ENCODE measurements at places on chromosomes 5 and 9.
A peak's percentile ranks its signal among the peaks of the same experiment; 100 is the strongest.

DNA sequence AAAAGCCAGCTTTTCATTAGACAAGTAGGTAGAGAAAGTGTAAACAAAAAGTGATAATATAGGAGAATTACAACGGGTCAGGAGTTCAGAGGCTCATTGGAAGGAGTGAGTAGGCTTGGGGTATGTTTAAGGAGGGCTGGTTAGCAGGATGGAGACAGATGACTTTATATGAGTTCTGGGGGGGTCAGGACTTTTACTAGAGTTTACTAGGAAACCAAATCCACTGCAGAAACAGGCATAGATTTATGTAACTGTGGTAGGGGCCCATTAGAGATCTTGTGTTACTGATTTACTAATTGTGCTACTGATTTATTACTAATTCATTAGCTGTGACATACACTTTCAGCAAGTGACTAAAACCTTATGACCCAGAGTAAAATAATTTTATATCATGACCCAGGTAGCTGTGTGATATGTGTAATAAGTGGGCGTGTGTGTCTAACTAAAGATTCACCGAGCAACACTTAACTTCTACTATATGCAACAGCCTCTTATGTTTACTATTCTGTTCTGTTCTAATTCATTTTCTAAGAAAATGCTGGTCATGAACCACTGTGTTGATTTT lies 73.5 kb downstream of the IQGAP2 start:
- DNase-seq = no peak

DNA sequence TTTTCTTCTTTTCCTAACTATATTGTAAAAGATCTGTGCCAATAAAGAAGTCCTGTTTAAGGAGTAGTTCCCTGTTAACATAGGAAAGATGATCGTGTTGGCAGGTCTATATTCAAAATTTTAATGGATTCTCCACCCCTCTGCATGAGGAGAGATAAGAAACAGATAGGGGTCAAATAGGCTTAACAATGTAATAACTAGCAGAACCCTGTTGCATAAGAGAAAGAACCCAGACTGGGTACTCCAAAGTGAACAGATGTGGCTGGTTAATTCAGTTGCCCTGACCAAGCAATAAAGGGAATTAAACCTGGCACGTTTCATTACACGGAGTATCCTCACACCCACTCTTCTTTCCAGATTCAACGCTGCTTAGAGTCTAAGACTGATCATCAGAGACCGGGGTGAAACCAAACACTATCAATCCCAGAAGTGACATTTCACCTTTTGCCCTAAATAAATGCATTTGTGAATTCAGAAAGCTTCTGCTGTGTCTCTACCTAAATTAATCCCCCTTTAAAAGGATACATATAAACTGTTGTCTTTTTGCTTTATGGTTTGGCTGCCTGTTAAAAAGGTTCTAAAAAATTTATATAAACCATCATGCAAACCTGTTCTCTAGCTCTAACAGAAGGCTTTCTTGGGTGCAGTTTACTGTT lies 1276.9 kb upstream of the WWC1 start:
- no peak for DNase-seq

- no peak for DNase-seq
Measured at GRCh38 chr5:83368835-83369234, 102.7 kb upstream of the VCAN start.

DNA sequence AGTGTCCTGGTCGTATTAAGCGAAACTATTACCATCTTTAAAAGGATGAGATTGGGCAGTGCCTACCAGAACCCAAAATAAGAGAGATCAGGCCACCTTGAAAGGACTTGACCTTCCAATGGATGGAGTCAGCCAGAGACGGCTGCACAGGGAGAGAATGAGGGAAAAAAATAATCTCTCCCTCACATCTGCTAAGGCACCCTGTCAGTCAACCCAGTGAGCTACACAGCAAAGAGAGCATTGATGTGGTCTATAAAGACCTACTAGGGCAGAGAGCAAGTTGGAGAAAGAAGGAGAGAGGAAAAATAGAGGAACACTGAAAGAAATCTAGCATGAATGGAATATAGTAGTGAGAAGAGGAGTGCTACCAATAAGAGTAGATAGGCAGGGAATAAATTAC lies 68.0 kb upstream of the FTMT start:
- no peak for DNase-seq

DNA sequence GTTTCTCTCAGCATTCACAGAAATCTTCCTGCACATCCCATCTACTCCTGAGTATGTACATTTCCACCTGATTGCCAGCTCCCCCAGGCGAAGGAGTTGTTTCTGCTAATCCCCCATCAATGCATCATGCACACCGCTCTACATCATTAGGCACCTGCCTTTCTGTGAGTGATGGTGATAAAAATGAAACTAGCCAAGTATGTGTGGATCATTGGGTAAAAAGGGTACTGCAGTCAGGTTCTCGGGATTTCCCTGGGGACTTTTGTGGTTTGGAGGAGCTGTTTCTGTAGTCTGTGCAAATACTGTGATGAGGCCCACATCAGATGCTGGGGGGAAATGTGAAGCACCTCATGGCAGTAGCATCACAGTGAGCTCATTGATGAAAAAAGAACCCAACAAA lies 30.4 kb downstream of the CAMK4 start:
- DNase-seq = no peak

GRCh38 chr9:74960561-74960960 lies 7.8 kb upstream of the C9orf40 start:
- no peak for DNase-seq

DNA sequence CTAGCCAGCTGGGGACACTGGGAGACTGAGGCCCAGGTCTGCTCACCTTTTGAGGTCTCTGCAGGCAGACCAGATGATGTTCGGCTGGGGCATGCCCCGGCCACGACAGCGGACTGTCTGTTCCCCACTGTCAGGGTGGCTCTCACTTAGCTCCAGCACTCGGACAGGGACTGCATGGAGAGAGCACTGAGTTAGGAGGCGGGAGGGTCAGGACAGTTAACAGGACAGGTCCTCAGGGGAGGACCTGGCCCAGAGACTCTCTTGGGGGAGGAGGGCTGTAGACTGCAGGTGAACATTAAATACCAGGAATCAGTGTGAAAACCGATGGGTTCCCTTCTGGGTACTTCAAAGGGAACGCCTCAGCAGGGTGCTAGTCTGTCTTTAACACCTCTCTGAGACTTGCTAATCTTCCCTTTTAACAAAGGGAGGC lies 25.1 kb downstream of the PDGFRB start:
- DNase-seq = no peak

DNA sequence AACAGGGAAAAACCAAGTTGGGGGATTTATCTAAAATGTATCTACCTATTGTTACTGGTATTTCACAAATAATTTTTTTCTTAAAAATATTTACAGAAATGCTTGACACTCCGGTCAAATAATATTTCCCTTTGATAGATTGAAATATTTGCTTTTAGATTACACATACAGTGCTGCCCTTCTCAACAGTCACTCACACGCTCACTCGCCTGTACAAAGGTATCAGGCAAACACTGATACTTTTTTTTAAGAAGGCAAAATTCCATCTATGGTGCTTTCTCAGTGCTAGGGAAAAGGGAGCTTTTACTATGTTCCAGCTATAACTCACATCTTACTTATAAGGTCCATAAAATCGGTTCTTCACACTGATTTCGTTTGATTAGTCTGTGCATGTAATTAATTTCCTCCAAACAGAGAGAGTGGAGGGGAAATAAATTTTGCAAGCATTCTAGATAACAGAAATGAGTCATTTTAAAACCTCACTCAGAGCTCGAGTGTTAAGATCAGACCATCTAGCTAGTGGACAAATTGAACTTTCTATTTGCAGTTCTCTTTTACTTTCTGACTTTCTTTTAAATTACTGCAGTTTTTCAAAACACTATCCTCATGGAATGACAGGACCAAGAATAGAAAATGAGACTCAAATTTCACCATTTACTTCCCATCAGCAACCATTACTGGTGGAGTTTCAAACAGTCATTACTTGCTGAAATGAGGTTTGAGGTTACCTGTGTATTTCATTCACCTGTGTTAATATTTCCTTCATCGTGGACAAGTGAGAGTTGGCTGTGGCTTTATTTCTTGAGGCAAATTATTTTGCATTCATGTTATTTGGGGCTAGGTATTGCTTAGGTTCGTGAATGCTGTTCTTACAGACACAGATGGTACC lies 273.2 kb downstream of the RAB3C start:
- DNase-seq = no peak

DNA sequence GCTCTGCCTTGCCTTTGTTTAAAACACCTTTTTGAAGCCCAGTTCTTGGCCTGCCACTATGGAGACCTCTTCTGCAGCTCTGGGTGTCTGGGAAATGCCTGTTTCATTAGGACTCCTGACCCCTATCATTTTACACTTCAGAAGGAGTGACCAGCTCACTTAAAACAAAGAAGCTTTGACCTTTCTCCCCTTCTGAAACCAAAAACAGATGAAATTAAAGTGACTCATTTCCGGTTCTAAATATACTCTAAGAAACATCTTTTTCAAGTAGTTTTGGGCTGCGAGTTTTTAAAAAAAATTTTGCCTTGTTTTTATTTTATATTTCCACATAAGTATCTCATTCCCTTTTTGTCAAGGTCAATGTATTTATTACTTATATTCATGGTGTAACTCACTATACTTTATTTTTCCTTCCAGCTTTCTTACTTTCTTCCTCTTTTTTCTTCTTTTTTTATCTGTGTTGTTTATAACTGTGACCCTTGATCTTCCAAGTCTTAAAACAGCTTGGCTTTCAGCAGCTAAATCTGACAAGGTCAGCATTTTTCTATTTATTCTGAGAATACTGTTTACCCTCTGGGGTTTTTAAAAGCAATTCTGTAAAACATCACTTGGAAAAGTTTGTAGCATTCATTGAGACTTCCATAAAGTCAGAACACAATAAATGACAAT lies 672.9 kb downstream of the NR2F1-AS1 start:
- no peak for DNase-seq

- no peak for DNase-seq
Measured at GRCh38 chr5:51382521-51383130, 622 bp upstream of the ISL1 start.

- DNase-seq = no peak
Measured at GRCh38 chr9:108671794-108672193, 184.0 kb downstream of the ACTL7B start.

DNA sequence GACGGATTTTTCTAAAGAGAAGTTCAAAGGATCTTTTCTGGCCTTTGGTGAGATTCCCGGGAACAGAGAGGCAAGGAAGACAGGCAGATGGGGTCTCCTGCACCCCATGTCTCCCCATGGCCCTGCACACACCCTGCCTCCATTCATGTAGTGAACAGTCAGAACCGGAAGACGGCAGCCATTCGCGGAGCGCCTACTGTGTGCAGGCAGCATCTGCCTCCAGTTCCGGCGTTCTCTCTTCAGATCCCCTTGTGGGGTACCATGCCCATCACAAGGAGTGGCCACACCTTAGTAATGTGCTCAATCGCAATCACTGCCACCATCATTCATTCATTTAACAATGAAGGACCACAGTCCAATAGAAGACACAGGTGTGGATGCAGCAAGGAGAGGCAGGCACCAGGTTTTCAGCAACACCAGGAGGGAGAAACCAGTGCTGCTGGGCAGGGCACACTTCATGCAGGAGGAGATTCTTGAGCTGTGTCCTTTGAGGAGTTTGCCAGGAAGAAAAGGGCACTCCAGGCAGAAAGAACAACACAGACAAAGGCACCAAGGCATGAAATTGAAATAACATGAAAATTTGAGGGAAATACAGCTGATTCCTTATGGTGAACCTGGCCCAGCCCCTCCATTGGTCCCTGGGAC lies 171.5 kb upstream of the PHYKPL start:
- DNase-seq = no peak

- DNase-seq = no peak
Measured at GRCh38 chr5:134545070-134545868, 19.8 kb downstream of the JADE2 start.

GRCh38 chr5:156774273-156774672 lies 75.8 kb upstream of the PPP1R2B start:
- DNase-seq = no peak

GRCh38 chr9:9917400-9917799 lies 695.4 kb downstream of the PTPRD start:
- no peak for DNase-seq

- peak; percentile 5 for DNase-seq
Measured at GRCh38 chr9:134029248-134030226, 4.3 kb downstream of the BRD3OS start.

DNA sequence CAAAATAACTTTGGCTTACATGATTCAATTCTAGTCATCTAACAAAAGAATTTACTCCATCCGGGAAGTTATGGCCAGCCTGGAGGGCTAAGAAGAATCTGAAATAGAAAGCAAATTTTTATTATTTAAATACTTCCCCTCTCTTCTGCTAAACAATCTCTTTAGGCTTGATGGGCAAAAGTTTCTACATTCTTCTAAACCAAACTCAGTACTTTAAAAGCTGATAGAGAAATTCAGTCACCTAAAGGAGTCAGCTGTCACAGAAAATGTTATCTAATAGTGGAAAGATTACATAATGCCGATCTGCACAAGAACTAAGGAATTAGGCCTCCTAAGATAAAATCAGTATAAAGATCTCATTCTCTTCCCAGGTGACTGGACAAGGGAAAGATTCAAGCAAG lies 32.4 kb downstream of the GNAQ start:
- no peak for DNase-seq

Data from D341Med (cell line).